ENCODE measurements at places on chromosomes 5 and 9. TPM values are rescaled to one million over a fixed set of nuclear protein-coding genes. Genes with fewer than 3 reads are reported as not detected.
A peak's percentile ranks its signal among the peaks of the same experiment; 100 is the strongest.

The FASTKD3 gene
- total RNA-seq: 18.8 TPM

The PNPLA7 gene
- total RNA-seq: 0.82 TPM

The ANKRD34B gene
- total RNA-seq: 0.41 TPM

The INSL6 gene
- total RNA-seq: not detected

The CEL gene
- 0.41 TPM for total RNA-seq

The ITGA2 gene
- total RNA-seq: 2.0 TPM

- peak; percentile 54 for DNase-seq
These were observed 220.7 kb upstream of the MSX2 start for GRCh38 chr5:174503461-174504265.

GRCh38 chr5:172946146-172946545, 13.1 kb upstream of the RPL26L1 start:
- no peak for DNase-seq

DNA sequence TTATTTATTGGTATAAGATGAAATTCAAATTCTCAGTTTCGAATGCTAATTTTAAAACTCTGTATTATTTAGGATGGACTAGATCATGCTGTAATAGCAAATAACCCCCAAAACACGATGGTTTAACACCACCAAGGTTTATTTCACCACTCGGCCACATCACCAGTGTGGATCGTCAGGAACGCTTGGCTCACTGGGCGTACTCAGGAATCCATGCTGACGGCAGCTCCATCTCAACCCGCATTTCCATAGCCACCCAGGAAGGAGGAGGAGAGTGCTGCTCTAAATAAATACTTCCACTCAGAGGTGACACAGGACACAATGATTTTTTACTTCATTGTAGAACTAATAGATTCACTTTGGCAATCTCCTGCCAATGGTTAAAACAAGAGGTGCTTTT, 347.4 kb downstream of the SH3GL2 start:
- no peak for DNase-seq

DNA sequence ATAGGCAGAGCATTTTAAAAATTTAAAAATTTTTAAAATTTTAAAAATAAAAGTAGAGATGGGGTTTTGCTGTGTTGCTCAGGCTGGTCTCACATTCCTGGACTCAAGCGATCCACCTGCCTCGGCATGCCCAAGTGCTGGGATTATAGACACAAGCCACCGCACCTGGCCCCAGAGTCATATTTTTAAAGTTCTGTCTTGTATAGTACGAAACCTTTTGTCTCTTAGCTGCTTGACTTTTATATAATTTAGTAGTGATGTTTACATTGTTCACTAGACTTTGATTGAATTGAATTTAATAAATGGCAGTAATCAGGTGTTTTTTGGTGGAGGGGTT, 31.0 kb downstream of the LRRTM2 start:
- DNase-seq: no peak

DNA sequence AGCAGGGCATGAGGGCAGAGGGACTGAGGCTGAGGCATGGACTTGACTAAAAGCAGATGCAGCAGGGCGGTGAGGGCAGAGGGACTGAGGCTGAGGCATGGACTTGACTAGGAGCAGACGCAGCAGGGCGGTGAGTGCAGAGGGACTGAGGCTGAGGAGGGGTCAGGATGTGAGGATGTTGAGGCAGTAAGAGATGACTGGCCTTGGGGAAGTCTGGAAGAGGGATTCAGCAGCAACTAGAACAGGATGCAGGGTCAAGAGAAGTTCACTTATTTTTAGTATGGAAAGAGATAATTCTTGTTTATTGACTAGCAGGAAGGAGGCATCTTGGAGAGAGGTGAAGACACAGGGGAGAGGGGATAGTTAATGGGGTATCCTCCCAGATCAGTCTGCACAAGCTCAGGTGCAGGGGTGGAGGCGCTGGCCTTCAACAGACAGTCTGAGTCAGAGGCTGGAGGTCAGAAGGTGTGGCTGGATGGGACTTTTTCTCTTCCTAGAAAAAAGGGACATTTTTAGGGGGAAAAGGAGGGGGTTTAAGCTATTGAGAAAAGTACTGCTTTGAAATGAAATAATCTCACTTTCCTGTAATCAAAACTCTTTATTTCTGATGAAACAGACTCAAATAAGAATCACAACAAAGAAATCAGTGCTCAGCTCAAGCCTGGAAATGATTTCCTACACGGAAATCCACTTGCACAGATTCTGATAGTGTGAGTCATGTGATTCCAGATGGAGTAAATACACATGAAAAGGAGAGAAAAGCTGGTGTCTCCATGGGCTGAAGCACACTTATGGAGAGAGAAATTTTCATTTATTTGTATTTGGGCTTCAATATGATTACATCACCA, 130.9 kb downstream of the PALM2AKAP2 start:
- no peak for DNase-seq

DNA sequence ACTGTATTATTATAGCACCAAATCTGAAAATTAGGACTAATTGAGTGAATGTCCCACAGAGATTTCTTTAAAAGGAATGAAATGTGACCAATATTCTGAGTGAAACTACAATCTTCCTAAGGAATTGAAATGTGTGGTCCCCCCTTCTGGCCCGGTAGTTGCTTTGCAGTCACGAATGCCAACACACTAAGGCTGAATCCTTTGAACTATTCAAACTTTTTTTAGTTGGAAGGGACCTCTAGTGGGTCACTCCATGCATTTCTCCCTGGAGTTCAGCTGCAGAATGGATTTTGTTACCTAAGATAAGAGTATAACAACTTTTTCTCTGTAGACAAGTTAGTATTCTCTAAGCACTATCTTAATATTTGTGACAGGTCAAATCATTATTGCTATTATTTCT, 2.8 kb downstream of the CDH6 start:
- peak; percentile 15 for DNase-seq

- DNase-seq: no peak
These were observed 109.5 kb upstream of the COL5A1 start for GRCh38 chr9:134532084-134532483.

GRCh38 chr5:24183981-24184380, 460.8 kb downstream of the CDH10 start:
- DNase-seq: no peak

All from frontal cortex (tissue), 4 donors.